NCI-H1105 (cell line): ENCODE measurements at places on chromosomes 2 and 18.

- DNase-seq: no peak
Measured at GRCh38 chr2:152594022-152594766, 123.1 kb downstream of the PRPF40A start.

DNA sequence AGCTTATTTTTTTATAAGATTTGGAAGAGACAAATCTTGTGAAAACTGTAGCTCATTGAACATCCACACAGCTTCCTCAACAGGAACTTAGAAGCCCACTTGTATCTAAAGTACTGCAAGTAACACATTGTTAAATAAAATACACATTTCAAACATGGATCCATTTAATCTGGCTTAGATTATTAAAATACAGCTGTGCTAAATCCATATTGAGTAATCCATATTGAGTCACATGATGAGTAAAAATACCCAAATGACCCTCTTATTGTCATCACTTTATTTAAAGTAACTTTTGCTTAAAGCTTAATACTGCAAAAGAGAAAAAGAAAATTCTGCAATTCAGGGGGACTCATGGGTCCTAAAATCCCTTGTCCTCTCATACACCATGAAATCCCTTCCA lies 133.3 kb downstream of the OSR1 start:
- DNase-seq: no peak

- peak; percentile 64 for DNase-seq
Measured at GRCh38 chr2:205682239-205682970, at the start of gene NRP2. Gene NRP2, plus strand, starts transcription at chr2:205682501. Its CDS starts 790 bp downstream, at chr2:205683291.

DNA sequence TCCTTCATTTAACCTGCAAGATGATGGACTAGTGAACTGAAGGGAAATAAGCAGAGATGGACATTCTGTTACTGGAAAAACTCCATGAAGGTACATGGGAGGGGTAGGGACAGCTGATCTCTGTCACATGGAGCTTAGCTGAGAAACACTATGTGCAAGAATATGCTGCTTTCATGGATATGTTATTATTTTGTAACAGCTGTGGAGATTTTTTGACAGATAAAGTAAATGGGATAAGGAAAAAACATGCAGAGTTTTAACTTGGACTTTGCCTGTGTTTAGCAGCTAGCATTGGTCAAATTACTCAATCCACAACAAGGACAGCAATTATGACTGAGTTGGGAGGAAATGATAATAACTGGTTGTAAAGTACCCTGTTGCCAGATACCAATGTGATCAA lies 28.7 kb upstream of the HNRNPA3 start:
- no peak for DNase-seq

GRCh38 chr2:164178835-164179465 lies 442.3 kb downstream of the GRB14 start:
- no peak for DNase-seq

GRCh38 chr2:241159116-241159515 lies 8.8 kb downstream of the PPP1R7 start:
- DNase-seq: no peak
